Stimulated activated CD4-positive, alpha-beta T cell treated with anti-CD3 and anti-CD28 coated beads, Interleukin-12 subunit alpha, Interleukin-12 subunit beta, amount 100 ng/mL, for 48 hours (primary cell): ENCODE measurements at places on chromosomes 7 and 10.

- no peak for DNase-seq
Measured at GRCh38 chr10:133225707-133226191, 4.3 kb upstream of the UTF1 start.

- no peak for DNase-seq
Measured at GRCh38 chr10:116073001-116073400, 200.0 kb downstream of the GFRA1 start.

DNA sequence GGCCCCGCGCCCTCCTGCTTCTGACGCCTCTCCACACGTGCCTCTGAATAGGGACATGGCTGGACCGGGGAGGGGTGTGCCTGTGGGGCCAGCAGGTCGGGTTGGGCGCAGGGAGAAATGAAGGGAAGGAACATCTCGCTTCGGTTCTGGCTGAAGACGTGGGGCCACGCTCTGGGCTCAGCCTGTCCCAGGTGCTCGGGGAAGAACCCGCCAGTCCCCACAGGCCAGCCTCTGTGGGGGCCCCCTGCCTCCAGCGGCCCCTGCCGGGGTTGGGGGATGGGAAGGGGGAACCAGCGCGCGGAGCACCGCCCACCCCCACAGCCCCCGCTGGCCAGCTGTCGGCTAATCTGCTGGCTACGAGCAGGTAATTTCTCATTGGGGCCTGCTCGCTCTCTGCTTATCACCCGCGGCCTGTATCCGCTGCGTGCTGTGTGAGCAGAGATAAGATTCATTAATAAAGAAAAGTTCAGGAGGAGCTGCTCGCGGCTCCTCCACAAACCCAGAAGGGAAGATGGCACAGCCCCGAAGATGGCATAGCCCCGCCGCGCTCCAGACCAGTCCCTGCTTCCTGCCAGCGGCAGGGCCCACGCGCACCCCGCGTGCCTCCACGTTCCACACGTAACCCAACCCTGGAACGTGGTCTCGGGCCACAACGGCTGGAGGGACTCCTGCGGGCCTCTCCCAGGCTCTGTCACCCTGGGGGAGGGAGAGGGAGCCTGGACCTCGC, 186.2 kb downstream of the ELFN1 start:
- no peak for DNase-seq

- no peak for DNase-seq
Measured at GRCh38 chr10:121664671-121665070, 66.4 kb upstream of the FGFR2 start.

GRCh38 chr10:71569775-71570588, 149.6 kb downstream of the C10orf105 start:
- DNase-seq: peak; percentile 54

GRCh38 chr10:60367024-60367423, 22.7 kb downstream of the ANK3 start:
- DNase-seq: no peak

DNA sequence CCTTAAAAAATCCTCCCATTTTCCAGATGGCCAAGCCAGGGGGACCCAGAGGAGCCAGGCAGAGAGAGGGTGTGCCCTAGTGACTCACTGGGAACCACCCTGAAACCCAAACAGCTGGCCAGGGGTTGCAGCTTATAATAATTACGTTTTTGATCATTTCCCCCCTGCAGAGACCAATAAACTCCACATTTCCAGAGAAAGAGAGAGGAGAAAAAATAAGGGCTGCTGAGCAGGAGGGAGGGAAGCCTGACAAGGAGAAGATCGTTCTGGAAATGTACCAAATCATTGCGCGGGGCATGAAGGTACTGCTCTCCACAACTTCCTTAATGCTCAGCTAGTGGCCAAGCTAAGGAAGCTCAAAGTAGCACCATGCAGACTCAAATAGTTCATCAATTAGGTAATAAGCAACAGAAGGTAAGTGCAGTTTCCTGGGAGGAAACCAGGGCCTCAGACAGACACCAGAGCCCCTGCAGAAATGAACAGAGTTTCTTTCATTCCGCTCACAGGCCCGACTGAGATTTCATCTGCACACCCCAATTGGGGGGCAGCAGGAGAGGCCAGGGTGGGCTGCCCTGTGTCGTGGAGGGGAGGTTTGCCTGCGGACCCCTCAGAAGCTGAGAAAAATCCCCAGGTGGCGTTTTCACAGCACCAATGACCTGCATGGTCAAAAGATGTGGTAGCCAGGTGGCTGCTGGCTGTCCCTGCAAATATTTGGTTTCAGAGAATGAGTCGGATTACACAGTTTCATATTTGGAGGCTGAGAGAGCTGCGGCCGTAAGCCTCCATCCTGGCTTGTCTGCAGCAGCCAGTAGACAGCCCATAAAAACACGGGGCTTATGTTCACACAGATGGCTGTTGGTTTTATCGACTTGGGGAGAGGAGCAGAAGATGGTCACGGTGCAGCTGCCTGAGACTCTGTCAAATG, 153.2 kb upstream of the LYZL2 start:
- no peak for DNase-seq

DNA sequence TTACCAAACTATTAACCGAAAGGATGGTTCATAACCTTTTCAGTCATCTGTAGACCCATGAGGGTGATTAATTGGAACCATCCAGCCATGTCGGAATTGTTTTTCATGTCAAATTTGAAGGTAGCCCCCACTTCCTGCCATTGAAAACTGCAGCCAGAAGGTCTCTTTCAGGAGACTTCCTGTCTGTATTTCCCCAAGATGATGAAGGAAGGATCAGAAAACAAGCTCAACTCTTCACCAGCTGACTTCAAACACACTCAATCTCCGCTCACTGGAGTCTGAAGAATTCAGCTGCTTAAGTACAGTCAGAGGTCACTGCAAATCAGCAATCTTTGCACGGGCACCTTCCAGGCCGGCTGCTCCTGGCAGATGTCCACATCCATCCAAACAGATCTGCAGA, 291.7 kb upstream of the NPVF start:
- DNase-seq: no peak
